Common myeloid progenitor, CD34-positive (primary cell): ENCODE measurements at places on chromosomes 7 and 10.

GRCh38 chr10:76202777-76203176, 771.4 kb downstream of the LRMDA start:
- H3K27me3 ChIP-seq: no peaks in the 10 kb centered on the region
- H3K4me1 ChIP-seq: no peaks in the 10 kb centered on the region
- H3K36me3 ChIP-seq: no peaks in the 10 kb centered on the region
- H3K27ac ChIP-seq: no peak overlapping the region
- DNase-seq: no peak

- DNase-seq: peak; percentile 33
- no peaks in the 10 kb centered on the region for H3K36me3 ChIP-seq
Observed at GRCh38 chr10:132185601-132186487, 904 bp upstream of the DPYSL4 start.

GRCh38 chr10:124030492-124031110, 62.8 kb downstream of the CHST15 start:
- peaks cover 5% of the 10 kb centered on the region for H3K4me1 ChIP-seq
- no peak overlapping the region for H3K27ac ChIP-seq
- DNase-seq: no peak
- no peaks in the 10 kb centered on the region for H3K36me3 ChIP-seq
- H3K27me3 ChIP-seq: peaks cover 10% of the 10 kb centered on the region

DNA sequence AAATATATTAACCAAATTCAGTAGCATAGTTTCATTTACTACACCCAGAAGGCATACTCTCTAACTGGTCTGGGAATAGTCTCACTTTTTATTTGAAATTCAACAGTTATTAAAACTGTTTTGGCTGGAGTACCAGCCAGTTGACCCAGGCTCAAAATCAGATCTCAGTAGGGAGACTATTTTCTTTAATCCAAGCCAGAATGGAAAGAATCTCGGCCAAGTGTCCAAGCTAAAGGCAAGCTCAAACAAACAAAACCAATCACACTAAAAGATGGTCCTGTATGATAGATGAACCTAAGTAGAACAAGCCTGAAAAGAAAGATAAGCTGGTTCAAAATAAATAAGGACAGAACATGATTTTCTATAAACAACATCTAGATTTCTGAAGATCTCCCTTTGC, 259.6 kb upstream of the POM121L12 start:
- H3K27me3 ChIP-seq: no peaks in the 10 kb centered on the region
- no peak overlapping the region for H3K4me3 ChIP-seq
- DNase-seq: no peak
- no peaks in the 10 kb centered on the region for H3K4me1 ChIP-seq
- no peaks in the 10 kb centered on the region for H3K36me3 ChIP-seq

DNA sequence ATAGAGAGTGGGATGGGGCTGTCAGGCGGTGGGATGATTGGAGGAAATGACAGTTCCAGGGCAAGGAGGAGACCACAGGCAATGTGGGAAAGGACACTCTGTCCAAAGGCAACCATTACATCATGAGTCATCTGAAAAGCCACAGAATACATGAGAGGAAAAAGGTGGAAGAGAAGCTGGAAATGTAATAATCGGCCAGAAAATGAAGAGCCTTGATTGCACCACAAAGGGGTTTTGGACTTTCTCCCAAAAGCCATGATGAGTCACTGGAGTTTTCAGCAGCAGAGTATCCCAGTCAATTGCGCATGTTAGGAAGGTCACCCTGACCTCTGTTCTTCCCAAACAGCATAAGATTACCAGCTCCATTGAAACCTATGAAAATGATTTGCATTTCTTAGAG, 222.0 kb downstream of the LHFPL3 start:
- no peak overlapping the region for H3K4me3 ChIP-seq
- no peaks in the 10 kb centered on the region for H3K27me3 ChIP-seq
- no peak overlapping the region for H3K27ac ChIP-seq

DNA sequence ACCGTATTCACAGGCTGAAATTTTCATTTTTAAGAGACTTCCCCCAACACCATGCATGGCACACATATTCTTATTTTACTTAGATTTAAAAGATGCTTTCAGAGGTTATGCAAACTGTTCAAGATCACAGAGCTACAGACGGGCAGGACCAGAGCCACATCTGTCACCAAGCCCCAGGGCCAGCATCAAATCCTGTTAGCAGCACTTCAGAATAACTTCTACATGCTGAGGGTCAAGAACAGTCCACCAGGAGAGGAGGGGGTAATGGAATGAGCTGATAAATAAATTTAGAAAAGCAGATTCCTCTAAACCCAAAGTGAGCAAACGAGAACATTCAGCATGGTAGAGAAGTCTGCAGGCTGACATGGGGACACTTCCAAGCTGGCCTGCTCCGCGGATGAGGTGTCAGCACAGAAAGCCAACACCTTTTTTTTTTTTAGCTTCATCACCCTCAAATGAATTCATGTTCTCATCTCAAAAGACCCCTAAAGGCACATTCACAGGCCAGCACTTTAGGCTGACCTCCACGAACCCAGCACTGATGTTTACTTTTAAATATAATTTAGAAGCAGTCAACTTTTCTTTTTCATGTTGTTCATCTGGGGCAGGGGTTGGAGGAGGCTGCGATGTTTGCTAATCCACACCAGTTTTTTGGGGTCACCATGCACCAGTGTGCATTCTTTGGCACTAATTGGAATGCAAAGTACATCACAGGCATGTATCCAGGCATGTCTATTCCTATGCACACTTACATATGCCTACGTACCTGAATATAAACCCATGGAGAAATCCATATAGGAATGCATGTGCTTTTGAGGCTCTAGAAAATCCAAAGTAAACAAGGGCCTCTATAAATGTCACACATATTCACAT, 249.0 kb downstream of the TNS3 start:
- H3K27me3 ChIP-seq: no peaks in the 10 kb centered on the region
- peaks cover 68% of the 10 kb centered on the region for H3K36me3 ChIP-seq
- no peaks in the 10 kb centered on the region for H3K4me1 ChIP-seq
- DNase-seq: no peak
- H3K27ac ChIP-seq: no peak overlapping the region

DNA sequence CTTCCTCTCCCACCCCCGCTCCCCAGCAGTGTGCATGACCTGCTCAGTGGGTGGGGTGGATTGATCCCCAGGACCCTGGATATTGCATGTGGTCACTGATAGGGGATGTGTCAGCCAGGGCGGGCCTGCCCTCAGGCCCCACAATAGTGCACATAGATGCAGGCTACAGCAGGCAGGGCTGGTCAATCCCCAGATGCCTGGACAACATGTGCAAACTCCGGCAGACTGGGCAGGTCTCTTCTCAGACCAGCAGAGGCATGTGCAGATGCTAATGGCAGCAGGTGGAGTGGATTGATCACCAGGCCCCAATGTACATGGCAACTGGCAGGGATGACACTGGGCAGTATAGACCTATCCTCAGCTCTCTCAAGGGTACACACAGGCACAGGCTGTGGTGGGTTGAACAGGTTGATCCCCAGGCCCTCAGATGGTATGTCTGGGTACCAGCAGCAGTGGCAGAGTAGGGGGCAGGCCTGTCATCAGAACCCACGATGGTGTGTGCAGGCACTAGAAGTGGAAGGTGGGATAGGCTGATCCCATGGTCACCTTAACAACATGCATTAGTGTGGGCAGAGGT, 98.6 kb downstream of the LANCL2 start:
- H3K27me3 ChIP-seq: no peaks in the 10 kb centered on the region
- H3K4me1 ChIP-seq: no peaks in the 10 kb centered on the region
- peaks cover 12% of the 10 kb centered on the region for H3K36me3 ChIP-seq
- no peak overlapping the region for H3K4me3 ChIP-seq
- no peak overlapping the region for H3K27ac ChIP-seq

DNA sequence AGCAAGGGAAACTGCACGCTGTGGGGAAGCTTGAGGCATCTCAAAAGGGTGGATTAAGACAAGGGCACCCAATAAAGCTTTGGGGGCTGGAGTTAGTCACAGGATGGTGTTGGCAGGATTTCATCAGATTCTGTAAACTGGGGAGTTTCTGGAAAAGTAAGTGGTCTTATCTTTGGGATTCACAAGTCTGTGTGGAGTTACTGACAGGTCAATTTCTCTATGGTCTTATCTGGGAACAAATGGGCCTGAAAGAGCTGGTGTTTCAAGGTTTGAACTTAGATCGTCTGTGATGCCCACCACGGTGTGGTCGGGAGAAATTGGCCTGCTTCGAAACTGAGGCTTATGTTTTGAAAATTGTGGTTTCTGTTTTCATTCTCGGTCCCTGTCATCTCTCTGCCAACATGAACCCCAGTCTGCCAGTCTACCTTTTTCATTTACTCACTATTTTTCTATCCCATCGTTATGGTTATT, 23.8 kb upstream of the AOAH start:
- H3K27me3 ChIP-seq: no peaks in the 10 kb centered on the region
- DNase-seq: no peak
- H3K4me1 ChIP-seq: peaks cover 15% of the 10 kb centered on the region
- no peaks in the 10 kb centered on the region for H3K36me3 ChIP-seq

GRCh38 chr7:25897261-25897782, 254.7 kb upstream of the NFE2L3 start:
- H3K27ac ChIP-seq: no peak overlapping the region
- H3K4me1 ChIP-seq: peaks cover 24% of the 10 kb centered on the region
- peaks cover 15% of the 10 kb centered on the region for H3K27me3 ChIP-seq
- H3K36me3 ChIP-seq: no peaks in the 10 kb centered on the region

DNA sequence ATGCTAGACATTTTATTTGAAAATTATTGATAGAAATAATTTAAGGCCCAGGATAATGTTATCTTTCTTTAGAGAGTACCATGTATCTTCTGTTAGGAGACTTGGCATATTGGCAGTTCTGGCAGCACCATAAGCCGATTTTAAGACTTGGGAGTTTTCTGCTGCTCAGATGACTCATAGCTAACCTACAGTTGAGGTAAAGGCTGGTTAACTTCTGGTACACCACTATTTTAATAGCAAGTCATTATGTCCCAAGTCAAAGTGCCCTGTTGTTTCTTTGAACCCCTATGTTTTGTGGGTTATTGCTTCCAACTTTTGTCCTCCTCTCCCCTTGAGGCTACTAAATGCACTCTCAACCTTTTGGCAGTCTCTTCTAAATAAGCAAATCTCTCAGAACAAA, 25.2 kb downstream of the ATRNL1 start:
- H3K4me1 ChIP-seq: no peaks in the 10 kb centered on the region
- no peaks in the 10 kb centered on the region for H3K36me3 ChIP-seq
- no peak overlapping the region for H3K4me3 ChIP-seq
- DNase-seq: peak; percentile 18
- peaks cover 3% of the 10 kb centered on the region for H3K27me3 ChIP-seq
- H3K27ac ChIP-seq: no peak overlapping the region

- no peaks in the 10 kb centered on the region for H3K27me3 ChIP-seq
- H3K27ac ChIP-seq: no peak overlapping the region
- no peak for DNase-seq
- no peaks in the 10 kb centered on the region for H3K4me1 ChIP-seq
- H3K36me3 ChIP-seq: no peaks in the 10 kb centered on the region
Observed at GRCh38 chr7:110813986-110814385, 276.9 kb upstream of the LRRN3 start.

- H3K36me3 ChIP-seq: no peaks in the 10 kb centered on the region
- no peak for DNase-seq
- no peak overlapping the region for H3K4me3 ChIP-seq
Observed at GRCh38 chr10:69896606-69897231, 95.0 kb downstream of the COL13A1 start.

DNA sequence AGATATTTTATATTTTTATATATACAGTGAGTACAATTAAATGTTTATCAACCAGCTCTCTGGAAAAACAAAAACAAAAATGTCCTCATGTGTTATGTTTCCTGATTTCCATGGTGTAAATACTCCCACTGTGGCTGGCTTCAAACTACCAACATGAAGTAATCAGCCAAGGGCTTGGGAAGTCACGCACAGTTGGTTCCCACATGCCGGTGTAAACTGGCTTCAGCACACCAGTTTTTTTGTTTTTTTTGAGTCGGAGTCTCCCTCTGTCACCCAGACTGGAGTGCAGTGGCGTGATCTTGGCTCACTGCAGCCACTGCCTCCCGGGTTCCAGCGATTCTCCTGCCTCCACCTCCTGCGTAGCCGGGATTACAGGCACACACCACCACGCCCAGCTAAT, 11.8 kb downstream of the OSBPL3 start:
- H3K4me1 ChIP-seq: peaks cover 39% of the 10 kb centered on the region
- DNase-seq: no peak
- H3K36me3 ChIP-seq: no peaks in the 10 kb centered on the region
- H3K4me3 ChIP-seq: no peak overlapping the region
- H3K27ac ChIP-seq: no peak overlapping the region
- no peaks in the 10 kb centered on the region for H3K27me3 ChIP-seq

- no peaks in the 10 kb centered on the region for H3K27me3 ChIP-seq
- DNase-seq: peak; percentile 46
- H3K36me3 ChIP-seq: peaks cover 5% of the 10 kb centered on the region
- peak overlapping the region; percentile 45 for H3K27ac ChIP-seq
- H3K4me3 ChIP-seq: no peak overlapping the region
Observed at GRCh38 chr10:104123397-104123796, 1.4 kb downstream of the SFR1 start.

DNA sequence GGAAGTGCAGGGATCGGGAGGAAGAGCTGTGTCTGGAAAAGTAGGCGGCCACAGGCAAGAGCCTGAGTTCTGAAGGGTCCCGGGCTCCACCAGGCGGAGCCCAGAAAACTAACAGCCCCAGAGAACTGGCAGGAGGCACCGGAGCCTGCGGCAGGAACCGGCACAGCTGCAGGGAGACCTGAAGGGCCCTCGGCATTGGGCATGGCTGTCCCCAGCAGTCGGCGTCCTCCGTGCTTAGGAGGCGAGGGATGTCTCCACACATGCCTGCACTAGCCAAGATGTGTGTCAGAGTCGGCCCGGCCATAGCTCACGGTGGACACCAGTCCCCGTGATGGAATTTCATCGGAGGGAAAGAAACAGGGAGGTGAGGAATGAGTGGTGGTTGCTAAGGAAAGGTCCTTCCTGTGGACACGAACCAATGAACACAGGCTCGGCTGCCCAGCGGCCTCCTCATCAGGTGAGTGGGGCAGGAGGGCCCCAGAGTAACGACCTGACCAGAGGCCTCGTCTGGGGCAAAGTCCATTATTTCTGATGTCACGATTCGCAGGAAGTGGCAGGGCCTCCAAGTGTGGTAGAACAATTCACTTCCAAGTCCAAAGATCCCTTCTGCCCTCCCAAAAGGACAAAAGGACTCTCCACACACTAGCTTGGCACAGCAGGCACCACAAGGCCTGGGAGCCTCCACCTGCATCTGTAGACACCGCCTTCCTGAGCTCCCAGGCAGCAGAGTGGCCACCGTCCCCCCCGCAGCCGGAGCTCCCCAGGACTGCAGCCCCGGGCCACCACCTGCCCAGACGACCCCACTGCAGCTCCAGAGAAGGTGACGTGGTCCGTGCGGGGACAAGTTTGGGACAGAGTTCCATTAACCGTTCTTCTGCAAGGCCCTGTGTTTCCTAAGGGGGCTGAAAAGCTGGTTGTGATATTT, 444.2 kb downstream of the PTPRN2 start:
- H3K27me3 ChIP-seq: no peaks in the 10 kb centered on the region
- no peak for DNase-seq
- no peaks in the 10 kb centered on the region for H3K4me1 ChIP-seq
- H3K27ac ChIP-seq: no peak overlapping the region
- H3K36me3 ChIP-seq: no peaks in the 10 kb centered on the region

GRCh38 chr7:121931149-121931902, 58.4 kb downstream of the PTPRZ1 start:
- DNase-seq: no peak
- H3K27ac ChIP-seq: no peak overlapping the region
